Naive B cell (primary cell): ENCODE measurements at places on chromosomes 3 and 15.

DNA sequence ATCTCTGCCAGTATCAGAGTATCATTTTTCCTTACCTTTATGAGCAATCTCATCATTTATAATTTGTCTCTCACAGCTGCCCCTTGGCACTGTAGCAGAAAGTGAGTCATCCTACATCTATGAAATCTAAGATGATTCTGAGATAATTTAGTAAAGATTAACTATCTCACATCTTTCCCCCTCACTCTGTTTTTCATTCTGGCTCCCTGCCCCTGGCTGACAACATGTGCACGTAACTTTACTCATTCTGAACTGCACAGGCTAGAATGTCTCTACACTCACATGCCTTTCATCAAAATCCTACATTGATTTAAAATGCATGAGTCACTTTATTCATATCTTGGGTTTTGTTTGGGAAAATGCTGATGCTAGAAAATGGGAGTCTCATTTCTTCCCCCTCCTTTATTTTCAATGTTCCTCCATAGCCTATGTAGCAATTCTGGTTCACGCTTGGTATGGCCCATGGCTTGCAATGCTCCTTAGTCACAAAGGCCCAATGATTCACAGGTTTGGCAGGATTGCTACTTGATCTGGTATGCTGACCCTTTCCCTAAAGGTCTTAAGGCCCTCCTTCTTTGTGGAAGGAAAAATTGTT, 838.5 kb downstream of the TUSC7 start:
- no peak for DNase-seq

- no peak for DNase-seq
Observed at GRCh38 chr3:45907769-45908705, 21.7 kb downstream of the CCR9 start.

DNA sequence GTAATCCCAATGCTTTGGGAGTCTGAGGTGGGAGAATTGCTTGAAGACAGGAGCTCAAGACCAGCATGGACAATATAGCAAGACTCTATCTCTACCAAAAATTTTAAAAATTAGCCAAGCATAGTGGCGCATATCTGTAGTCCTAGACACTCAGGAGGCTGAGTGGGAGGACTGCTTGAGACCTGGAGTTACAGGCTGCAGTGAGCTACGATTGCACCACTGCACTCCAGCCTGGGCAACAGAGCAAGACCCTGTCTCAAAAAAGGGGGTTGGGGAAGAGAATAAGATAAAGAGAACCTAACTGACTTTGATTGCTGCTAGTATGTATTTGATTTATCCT, 755 bp downstream of the CD200R1 start:
- DNase-seq: no peak

DNA sequence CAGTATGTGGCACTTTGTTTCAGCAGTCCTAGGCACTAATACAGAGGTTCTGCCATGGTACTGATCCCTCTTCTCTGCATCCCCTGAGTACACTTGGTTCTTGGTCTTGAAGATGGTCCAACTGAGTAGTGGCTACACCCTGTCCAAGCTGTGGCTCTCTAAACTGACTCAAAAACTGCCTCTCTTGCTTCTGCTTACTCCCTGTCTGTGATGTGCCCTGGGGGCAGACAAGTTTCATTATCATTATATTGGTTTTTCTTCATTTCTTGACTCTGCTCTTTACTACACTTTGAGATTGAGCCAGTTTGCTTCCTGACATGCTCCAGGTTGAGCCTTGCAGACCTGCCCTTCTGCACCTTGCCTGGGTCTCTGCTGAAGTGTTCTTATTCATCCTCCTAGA, 18.9 kb upstream of the ST3GAL6 start:
- DNase-seq: no peak

- no peak for DNase-seq
Observed at GRCh38 chr3:16908896-16909295, 24.1 kb downstream of the PLCL2 start.

DNA sequence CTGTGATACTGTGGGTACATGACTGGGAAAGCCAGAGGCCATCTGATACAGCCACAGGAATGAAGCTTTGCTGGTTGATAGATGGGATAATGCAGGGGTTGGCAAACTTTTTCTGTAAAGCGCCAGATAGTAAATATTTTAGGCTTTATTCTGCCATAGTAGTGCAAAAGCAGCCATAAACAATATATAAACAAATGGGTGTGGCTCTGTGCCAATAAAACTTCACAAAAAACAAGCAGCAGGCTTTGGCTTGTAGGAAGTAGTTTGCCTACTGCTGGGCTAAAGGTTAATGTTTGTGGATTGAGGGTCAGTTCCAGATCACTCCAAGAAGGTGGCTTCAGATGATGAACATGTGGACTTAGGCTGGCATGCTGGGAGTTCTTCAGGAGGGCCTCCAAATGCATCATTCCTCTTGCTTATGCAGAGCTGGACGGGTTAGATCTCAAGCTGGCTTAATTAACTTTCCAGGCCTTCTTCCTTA, 305.7 kb downstream of the RPLP1 start:
- no peak for DNase-seq

GRCh38 chr3:184601576-184602371, 40.2 kb downstream of the EPHB3 start:
- DNase-seq: no peak

GRCh38 chr3:151305060-151305774, 11.4 kb downstream of the GPR87 start:
- no peak for DNase-seq

DNA sequence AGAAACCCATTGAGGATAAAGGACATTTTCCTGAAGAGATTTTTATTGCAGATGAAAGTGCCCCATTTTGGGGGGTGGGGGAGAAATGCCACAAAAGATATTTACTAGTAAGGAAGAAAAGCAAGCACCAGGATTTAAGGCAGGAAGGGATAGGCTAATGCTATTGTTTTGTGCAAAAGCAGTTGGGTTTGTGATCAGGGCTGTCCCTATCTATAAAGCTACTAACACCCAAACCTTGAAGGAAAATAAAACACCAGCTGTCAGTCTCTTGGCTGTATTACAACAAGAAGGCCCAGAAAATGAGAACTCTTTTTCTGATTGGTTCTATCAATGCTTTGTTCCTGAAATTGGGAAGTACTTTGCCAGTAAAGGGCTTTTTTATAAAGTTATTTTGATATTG, 56.0 kb downstream of the CD200 start:
- DNase-seq: no peak

- peak; percentile 28 for DNase-seq
Observed at GRCh38 chr3:182729903-182730674, 63.2 kb upstream of the ATP11B start.

DNA sequence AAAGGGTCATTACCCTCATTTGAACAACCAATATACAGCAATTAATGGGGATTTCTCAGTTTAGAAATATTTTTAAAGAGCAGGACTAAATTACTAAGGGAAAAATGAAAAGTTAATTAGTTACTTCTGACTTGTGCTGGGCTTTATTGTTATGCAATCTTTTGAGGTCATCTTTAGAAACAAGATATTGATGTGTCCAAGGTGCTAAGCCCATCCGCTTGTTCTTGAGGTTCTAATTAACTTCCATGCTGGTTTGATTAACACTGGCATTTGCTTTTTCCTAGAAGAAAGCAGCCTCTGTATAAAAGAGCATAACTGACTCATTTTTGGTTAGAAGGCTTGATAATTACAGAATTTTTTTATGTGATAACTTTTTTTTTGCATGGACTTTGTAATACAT, 256.5 kb upstream of the AGTR1 start:
- DNase-seq: no peak

DNA sequence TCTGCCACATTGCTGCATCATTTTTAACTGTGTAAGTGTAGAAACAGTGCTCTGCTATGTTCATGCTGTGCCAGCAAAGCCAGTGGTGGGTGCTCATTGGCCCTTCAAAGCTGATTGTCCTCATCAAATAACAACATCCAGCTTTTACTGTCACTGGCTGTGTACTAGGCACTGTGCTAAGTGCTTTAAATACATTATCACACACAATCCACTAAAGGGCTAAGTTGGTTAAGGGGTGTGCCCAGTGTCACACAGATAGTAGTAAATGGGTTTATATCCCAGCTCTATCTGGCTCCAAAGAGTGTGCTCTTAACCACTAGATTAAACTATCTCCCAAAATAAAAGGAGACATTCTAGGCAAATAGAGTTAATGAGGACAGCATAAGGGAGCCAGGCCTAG, 7.7 kb downstream of the TUBGCP4 start:
- DNase-seq: no peak

GRCh38 chr3:45409921-45410320, 21.5 kb downstream of the LARS2 start:
- no peak for DNase-seq

DNA sequence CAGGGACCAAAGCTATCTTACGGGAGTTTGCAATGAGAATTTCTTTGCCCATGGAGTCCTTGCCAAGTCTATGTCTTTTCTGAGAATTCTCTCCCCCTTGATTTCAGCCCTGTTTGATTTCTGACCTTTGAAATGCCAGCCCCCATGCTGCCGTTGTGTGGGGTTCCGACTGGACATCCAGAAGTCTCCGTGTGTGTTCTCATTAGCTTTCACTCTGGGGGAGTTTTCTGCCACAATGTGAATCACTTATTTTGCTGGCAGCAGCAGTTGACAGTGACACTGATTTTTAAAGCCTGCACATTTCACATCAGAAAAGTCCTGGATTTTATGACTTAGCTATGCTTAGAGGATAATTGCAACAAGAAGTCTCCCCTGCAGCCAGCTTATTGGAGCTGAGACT, 98.4 kb upstream of the CTDSPL start:
- no peak for DNase-seq

GRCh38 chr15:28978011-28978378, 92.2 kb downstream of the APBA2 start:
- no peak for DNase-seq

DNA sequence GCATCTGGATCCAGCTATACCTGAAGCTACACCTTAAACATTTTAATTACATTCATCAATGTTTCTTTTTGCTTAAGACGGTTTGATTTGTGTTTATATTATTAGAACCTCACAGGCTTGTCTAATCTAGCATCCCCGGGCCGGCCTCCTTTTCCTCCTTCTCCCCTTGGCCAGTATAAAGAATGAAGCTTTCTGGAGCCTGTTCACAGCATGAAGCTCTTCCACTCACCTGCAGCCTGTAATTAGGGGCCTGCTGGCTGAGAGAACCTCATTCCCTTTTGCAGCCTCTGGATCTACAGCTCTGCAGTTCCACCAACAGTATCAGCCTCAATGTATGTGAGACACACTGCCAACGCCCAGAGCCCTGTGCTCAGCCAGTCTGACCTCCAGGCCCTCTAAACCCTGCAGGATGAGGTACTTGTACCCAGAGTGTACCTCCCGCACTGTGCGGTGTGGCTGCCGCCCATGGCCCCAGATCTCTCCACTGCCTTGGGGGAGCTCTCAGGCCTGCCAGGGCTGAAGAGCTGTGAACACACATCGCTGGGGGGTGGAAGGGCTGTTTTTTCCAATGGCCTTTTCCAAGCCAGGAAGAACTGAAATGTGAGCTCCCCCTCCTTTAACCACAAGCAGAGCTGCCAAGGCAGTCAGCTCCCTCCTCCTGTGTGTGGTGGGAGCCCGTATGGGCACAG, 114.7 kb upstream of the ALDH1A3 start:
- no peak for DNase-seq

GRCh38 chr15:92606126-92606835, 49.3 kb downstream of the FAM174B start:
- no peak for DNase-seq

DNA sequence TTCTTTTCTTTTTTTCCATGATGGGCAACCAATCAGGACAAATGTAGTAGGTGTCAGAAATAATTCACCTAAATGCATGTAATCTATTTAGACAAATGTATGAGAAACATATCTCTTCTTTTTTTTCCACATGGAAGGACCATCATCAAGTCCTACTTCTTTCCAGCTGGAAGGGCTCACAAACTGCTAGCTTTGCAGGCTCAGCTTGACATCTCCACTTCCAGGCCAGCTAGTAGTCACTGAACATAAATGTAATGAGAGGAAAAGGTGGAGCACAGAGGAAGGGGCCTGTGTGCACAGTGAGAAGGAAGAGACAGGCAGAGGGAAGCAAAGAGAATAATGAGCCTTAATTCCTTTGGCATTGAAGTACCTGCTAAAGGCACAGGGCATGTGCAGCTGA, 504.9 kb downstream of the MCTP2 start:
- DNase-seq: no peak

DNA sequence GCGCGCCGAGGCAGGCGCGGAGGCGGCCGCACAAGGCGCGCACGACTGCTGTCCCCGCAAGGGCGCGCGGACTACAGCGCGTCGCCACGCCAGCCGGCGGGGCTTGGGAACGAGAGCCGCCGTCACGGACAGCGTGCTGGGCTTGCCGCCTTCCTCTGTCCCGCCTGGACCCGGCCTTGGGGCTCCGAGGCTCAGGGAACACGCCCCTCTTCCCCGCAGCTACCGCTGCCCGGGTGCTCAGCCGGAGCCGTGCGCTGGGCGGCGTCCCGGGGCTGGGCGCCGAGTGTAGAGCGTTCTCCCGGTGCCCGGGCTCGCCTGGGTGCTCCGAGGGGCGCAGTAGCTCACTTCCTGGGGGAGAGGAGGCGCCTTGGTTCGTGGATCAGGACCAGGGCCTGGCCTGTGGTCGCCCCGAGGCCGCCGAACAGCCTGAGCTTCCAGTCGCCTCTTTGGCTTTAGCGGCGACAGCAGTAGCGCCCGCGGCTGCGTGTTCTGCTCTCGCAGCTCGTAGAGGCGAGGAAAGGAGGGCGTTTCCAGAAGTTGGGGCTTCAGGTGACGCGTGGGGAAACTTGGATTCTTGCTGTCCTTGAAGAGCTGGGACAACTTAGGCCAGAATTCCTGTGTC, 226.7 kb upstream of the C2CD4B start:
- no peak for DNase-seq

DNA sequence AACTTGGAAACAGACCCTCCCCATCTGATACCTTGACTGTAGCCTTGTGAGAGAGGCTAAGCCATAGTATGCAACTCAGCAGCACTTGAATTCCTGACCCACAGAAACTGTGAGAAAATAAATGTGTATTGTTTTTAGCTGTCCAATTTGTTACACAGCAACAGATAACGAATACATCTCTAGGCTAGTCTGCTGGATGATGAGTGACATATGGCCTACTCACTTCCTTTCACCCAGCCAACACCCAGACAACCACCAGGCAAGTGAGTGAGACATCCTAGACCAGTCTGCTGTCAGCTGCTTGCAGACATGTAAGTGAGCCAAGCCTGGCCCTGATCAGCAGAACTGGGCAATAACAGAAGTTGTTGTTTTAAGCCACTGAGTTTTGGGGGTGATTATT, 19.2 kb upstream of the SMAD6 start:
- no peak for DNase-seq

GRCh38 chr3:102715030-102715697, 280.3 kb downstream of the ZPLD1 start:
- DNase-seq: no peak

- DNase-seq: peak; percentile 15
Observed at GRCh38 chr3:32018757-32019564, 37.4 kb downstream of the ZNF860 start.

DNA sequence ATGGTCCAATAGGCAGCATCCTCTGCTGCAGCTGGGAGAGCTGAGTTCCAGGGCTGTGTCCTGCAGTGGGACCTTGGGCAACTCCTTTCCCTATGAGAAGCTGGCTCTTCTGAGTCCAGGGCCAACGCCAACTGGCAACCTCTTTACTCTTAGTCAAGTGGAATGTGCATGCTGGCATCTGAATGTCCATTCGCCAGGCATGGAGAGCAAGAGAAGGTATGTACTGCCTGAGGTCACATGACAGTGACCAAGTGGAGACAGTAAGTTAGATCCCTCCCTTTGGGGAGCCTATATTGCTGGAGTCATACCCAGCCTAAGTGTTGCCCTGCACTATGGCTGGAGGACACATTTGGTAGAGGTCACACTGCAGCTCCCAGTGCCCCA, 12.1 kb downstream of the HEMK1 start:
- DNase-seq: no peak
